ENCODE measurements at places on chromosomes 6 and 20.

GRCh38 chr20:9301129-9302090 is 213.0 kb upstream of the LAMP5 start:
- no peak for DNase-seq

GRCh38 chr6:37624121-37624520 is 73.6 kb downstream of the MDGA1 start:
- no peak for DNase-seq

DNA sequence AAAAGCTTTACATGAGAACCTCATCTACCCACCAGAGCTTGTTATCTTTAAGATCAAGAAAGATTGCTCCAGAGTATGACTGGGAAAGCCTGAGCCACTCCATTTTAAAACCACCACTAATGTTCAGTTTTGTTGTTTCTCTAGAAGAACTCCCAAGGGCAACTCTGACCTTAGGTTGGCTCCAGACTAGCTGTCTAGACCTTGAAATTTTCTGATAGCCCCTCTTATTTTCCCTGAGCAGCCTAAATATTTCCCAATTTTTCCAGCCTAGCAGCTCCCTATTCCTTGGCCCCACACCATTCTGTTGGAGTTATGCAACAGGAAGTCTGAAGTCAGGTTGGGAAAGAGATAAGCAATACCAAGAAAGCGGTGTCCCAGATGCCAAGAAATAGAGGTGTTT is 84.6 kb upstream of the TCF21 start:
- DNase-seq: no peak

DNA sequence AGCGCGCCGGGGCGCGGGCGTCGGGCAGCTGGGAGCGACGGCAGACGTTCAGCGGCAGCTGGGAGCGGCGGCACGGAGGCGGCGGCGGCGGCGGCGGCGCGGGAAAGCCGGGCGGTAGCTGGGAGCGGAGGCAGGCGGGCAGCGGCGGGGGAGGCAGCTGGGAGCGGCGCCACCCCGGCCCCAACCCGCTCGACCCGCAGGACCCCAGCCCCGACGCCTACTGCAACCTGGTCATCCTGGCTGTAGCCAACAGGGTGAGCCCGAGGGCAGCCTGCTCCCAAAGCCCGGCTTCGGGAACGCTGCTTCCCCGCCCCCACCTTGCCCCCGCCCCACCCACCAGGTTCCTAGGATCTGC is 8.9 kb downstream of the CCM2L start:
- DNase-seq: no peak

GRCh38 chr6:108364470-108364869 is 69.6 kb downstream of the AFG1L start:
- no peak for DNase-seq

GRCh38 chr6:6538261-6538660 is 50.3 kb upstream of the LY86 start:
- no peak for DNase-seq

GRCh38 chr20:1636621-1637020 is 16.8 kb upstream of the SIRPB1 start:
- DNase-seq: no peak

DNA sequence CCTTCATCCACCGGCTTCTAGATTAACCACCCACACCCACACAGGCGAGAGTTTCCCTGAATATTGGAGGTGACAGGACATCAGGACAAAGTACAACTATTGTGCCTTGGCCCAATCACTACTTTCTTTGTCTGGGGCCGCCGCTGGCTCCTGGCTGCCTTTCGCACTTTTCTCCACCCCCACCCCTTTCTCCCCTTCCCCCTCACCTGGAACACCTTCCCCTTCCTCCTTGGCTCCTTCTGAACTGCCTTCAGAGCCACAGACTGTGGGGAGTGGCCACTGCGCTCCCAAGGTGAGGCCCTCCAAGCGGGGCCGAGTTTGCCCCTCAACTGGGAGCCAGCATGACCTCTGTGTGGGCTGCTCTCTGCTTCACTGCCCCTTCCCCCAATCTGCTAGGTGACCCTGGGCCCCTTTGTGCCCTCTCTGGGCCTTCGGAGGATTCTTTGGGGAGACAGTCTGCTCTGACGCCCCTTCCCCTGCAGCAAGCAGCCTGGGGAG is 3.0 kb upstream of the VEGFA start:
- no peak for DNase-seq

Data from CD4-positive, alpha-beta T cell treated with Interleukin-4 for 1 hour (primary cell).